Pulmonary artery endothelial cell (primary cell): ENCODE measurements at places on chromosomes 11 and 22. TPM values are rescaled to one million over a fixed set of nuclear protein-coding genes. Genes with fewer than 3 reads are reported as not detected.

Gene NCR3LG1
- total RNA-seq: 8.8 and 10.5 TPM in 2 replicates

Gene TCN2
- 61.3 and 68.3 TPM in 2 replicates for total RNA-seq

Gene PKP3
- total RNA-seq: 0.26 and 0.67 TPM in 2 replicates

Gene SPA17
- total RNA-seq: 6.3 and 6.8 TPM in 2 replicates

Gene C11orf97
- total RNA-seq: not detected in 2 replicates

Gene RAB3IL1
- 0.92 and 1.9 TPM in 2 replicates for total RNA-seq

Gene UQCC3
- 10.0 and 13.0 TPM in 2 replicates for total RNA-seq

Gene PTPN5
- not detected in 2 replicates for total RNA-seq

Gene OR5A2
- not detected in 2 replicates for total RNA-seq

Gene FRMD8
- 78.5 and 80.6 TPM in 2 replicates for total RNA-seq

Gene OR2AT4
- not detected in 2 replicates for total RNA-seq
